Mesothelial cell of epicardium (in vitro differentiated cells): ENCODE measurements at places on chromosomes 1 and 21. TPM values are rescaled to one million over a fixed set of nuclear protein-coding genes. Genes with fewer than 3 reads are reported as not detected.

DNA sequence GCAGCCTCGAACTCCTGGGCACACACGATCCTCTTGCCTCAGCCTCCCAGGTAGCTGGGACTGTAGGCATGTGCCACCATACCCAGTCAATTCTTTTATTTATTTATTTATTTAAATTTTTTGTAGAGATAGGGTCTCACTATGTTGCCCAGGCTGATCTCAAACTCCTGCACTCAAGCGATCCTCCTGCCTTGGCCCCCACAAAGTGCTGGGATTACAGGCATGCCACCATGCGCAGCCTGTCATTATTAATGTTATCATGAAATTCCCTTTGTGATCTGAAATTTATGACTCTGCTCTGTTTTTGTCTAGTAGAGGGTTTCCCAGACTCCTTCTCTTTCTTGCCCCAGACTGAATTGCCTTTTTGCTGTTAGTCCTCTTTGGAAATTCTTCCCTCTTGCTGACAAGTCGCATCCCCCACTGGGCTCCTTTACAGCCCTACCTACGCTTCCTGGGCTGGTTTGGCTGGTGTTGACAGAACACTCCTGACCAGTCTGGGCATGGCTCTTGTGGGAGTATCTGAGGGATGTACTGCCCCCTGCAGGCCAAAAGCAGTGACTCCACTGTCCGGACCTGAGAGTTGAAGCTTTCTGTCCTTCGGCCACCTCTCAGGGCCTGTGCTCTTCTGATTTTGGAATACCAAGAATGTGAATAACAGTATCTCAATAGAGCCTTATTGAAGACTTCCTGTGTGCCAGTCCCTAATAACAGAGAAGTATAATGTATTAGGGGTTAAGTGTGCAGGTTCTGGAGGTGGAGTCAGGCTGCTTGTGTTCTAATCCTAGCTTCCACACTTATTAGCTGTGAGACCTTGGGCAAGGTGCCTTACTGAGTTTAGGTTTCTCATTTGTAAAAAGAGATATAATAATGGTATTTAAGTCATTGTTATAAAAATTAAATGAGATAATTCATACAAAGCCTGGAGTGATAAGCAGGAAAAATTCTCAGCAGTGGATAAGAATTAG lies 28.2 kb downstream of the TCEANC2 start:
- DNase-seq = peak; percentile 46

The LCE2A gene
- total RNA-seq = not detected in 3 replicates

GRCh38 chr1:206925106-206925736 lies 3.5 kb upstream of the FCMR start:
- no peak for DNase-seq

- DNase-seq = no peak
Observed at GRCh38 chr1:183039985-183040447, 16.8 kb downstream of the LAMC1 start.

DNA sequence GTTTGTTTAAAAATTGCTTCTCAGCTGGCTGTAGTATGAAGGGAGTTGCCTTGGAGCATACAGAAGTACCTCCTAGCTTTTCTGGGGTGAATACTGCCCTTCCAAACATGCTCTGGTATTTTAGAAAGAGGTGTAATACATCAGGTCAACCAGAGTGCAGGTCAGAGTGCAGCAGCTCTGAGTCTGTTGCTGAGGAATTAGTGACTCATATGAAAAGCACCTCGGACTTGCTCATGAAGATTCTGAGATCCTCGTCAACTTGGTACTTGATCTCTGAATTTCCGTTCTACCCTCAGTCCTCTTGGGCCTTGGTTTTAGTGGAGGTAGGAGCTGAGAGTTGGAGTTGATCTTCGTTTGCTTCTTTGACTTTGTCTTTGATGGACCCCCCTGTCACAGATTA lies 67.3 kb downstream of the NOS1AP start:
- DNase-seq = no peak

DNA sequence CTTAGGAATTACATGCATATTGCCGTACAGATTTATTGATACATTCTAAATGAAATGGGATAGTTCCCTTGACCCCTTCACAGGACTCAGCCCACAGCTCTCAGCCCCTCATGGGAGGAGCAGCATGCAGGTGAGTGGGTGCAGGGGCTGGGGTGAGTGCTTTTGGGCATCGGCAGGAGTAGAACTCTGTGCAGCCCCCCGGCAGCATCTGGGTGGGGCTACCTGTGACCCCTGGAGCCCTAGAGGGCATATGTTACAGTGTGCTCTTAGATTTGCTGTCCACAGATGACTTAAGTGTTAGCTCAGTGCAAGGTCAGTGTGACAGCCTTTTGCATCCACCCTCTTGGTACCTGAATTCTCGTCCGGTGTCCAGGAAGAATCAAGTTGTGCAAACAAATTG lies 120.3 kb downstream of the GALNT2 start:
- no peak for DNase-seq

The LCE1C gene
- total RNA-seq = not detected in 3 replicates

The ADAMTS1 gene
- total RNA-seq = 67.8 to 77.6 TPM (median 72.7 TPM) in 3 replicates

- no peak for DNase-seq
Observed at GRCh38 chr1:101739826-101740330, 256.8 kb downstream of the OLFM3 start.

- no peak for DNase-seq
Observed at GRCh38 chr1:101147381-101147780, 89.4 kb upstream of the S1PR1 start.

GRCh38 chr1:20932437-20932977 lies 145.4 kb upstream of the HP1BP3 start:
- no peak for DNase-seq

DNA sequence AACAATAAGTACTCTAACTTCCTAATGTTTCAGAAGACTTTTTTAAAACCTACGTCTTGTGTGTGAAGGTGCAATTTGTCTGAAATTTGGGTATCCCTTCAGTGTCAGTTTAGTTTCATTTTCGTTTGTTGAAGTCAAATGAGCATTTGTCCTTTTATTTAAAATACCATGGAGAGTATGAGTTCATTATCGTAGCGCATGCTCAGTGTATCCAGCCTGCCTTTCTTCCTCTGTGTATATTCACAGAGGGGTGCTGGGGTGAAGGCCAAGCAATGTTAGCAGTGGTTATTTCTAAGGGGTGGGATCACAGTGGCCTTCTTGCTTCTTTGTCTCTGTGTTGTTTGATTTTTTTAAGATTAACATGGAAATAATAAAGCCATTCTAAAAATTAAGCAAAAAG lies 43.2 kb downstream of the CNN3 start:
- DNase-seq = no peak

DNA sequence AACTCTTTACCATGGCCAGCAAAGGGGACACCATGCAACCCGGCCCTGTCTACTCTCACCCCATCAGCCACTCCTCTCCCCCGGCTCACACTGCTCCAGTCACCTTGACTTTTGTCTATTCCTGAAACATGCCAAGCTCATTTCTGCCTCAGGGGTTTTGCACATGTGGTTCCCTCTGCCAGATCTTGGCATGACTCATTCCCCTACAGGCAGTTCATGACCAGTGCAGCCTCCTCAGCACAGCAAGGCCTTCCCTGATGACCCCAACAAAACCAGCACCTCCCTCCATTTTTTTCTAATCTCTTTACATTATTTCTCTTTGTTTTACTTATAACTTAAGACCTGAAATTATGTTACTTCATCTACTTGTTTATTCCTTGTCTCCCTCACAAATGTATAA lies 58.6 kb upstream of the GJB5 start:
- DNase-seq = no peak

- DNase-seq = no peak
Observed at GRCh38 chr1:57916041-57916440, 492.2 kb upstream of the DAB1 start.

DNA sequence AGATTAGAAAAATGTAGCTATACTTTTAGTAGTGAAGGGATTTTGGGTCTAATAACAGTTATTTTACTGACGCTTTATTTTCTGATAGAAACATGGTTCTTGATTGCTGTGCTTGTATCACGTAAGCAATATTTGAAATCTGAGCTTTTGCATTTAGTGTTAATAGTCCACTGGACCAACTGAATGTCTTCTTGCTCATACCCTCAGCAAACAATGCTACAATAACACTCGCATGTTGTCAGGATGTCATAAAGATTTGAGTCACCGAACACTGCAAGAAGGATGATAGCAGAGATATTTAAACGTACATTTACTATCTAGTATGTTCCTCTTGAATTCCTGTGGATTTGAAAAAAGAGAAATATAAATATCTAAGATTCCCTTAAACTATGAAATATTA lies 7.5 kb downstream of the DYRK1A start:
- no peak for DNase-seq

The ARHGEF16 gene
- total RNA-seq = 20.1 to 20.3 TPM (median 20.3 TPM) in 3 replicates

The NBPF4 gene
- not detected in 3 replicates for total RNA-seq

The FAM167B gene
- total RNA-seq = 1.8 to 2.9 TPM (median 2.3 TPM) in 3 replicates

The UBE2U gene
- total RNA-seq = not detected in 3 replicates

GRCh38 chr1:195948123-195948895 lies 659.9 kb downstream of the KCNT2 start:
- DNase-seq = no peak

DNA sequence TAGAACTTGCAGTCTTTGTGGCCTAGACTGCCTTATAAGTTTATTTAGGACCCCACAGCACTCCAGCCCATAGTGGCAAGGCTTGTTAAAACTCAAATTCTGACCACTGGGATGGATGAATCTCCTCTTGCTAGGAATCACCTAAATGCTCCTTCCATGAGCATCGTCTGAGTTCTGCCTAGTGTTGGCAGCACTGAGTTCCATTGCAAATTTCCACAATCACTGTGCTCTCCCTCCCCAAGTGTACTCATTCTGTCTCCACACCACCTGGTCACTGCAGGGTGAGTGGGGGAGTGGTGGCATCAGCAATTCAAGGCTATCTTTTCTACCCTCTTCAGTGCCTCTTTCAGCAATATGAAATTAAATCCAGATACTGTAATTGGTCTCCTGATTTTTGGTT lies 46.7 kb upstream of the PTBP2 start:
- no peak for DNase-seq

DNA sequence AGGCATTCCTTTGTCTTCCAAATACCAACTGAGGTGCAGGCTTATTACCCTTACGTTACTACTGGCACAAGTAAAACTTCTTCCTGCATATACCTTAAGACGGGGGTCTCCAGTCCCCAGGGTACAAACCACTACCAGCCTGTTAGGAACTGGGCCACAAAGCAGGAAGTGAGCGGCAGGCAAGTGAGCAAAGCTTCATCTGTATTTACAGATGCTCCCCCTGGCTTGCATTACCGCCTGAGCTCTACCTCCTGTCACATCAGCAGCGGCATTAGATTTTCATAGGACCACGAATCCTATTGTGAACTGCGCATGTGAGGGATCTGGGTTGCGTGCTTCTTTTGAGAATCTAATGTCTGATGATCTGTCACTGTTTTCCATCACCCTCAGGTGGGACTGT lies 113.1 kb downstream of the SLC45A1 start:
- no peak for DNase-seq

- no peak for DNase-seq
Observed at GRCh38 chr1:155598842-155599331, 11.1 kb upstream of the MSTO1 start.

The BNIPL gene
- total RNA-seq = 4.2 to 5.7 TPM (median 4.6 TPM) in 3 replicates

GRCh38 chr1:240575981-240576662 lies 35.8 kb downstream of the GREM2 start:
- no peak for DNase-seq

DNA sequence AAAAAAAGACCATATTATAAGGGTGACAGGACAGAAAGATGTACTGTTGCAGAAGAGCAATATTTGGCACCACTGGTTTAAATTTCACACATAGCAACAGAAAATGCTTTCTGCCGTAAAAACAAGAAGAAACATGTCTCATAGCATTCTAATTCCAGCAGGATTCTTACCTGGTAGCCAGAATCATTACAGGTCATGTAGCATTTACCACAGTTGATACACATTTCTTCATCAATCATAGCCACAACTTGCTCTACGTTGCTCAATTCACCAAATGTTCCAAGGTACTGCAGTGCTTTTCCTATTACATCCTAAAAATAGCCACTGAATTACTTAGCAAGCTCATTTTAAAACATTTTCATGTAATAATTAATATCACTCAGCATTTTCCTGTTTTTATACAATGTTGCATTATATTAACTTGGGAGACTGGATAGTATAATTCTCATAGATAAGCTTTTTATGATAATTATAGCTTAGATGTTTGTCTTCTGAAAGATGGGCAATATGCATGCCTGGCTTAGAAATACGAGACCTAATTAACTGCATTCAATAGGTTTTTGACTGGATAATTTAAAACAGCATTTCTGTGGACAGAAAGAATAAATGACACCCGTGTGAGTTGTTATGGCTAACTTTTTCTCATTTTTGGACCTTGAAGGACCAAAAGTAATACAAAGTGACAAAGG lies 360.7 kb downstream of the PTBP2 start:
- DNase-seq = no peak

DNA sequence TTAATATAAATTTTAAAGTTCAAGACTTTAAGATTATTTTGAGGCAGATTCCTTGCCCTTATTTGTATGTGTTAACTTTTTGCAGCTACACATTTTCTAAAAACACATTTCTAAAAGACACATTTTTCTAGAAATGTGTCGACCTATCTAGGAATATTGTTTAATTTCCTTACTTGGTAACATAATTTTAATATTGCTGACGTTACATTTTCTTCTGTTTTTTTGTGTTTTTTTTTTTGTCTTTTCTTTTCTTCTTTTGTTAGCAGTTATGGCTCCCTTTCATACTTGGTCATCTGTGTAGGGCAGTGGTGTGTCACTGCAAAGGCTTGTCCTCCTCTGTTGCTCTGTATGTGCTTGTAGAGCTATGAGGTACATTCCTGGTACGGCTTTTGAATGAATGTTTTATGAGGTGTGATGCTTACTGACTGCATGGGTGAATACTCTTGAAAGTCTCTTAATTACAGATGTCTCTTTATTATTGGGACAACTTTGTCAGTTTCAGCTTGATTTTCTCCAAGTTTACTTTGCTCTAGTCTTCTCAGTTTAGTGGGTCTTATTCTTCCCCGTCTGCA lies 30.1 kb downstream of the LRRC8D start:
- no peak for DNase-seq

The ERG gene
- 2.5 to 3.1 TPM (median 3.0 TPM) in 3 replicates for total RNA-seq

The ARMH1 gene
- total RNA-seq = 14.9 to 19.1 TPM (median 17.9 TPM) in 3 replicates

- DNase-seq = peak; percentile 56
Observed at GRCh38 chr1:155127105-155127966, at the start of gene EFNA1. Gene EFNA1 (plus strand): TSS chr1:155127876. CDS start chr1:155127978, 102 bp downstream.

The DNAH14 gene
- 82.3 to 84.7 TPM (median 82.9 TPM) in 3 replicates for total RNA-seq

The CELA3A gene
- not detected in 3 replicates for total RNA-seq

The MAP3K6 gene
- total RNA-seq = 10.3 to 13.7 TPM (median 11.8 TPM) in 3 replicates

DNA sequence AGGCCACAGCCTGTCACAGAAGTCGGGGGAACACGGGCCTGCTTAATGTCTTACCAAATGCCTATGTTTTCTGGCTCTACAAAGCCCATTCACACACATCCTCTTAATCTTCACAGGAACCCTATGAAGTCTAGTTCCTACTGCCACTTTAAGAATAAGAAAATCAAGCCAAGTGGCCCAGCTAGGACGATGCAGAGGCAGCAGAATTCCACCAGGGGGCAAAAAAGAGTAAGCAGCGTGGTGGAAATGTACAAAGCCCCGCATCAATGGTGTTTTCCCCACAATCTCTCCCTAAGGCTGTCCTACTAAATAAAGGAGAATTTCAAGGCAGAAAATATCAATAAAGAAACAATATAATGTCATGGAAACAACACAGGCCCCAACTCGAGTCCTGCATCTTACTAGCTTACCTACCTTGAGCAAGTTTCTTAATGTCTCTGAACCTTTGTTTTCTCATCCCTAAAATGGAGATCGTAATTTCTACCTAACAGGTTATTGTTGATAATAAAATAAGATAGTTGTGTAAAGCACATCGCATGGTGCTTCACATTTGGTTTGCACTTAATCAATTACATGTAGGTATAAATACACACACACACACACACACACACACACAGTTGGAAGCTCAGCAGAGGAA lies 21.4 kb downstream of the SEC16B start:
- no peak for DNase-seq

GRCh38 chr1:1088029-1088800 lies 14.1 kb upstream of the RNF223 start:
- DNase-seq = peak; percentile 33

The CFAP74 gene
- total RNA-seq = 0.16 to 0.42 TPM (median 0.18 TPM) in 3 replicates
